T-helper 17 cell (primary cell): ENCODE measurements at places on chromosomes 11 and 22.

DNA sequence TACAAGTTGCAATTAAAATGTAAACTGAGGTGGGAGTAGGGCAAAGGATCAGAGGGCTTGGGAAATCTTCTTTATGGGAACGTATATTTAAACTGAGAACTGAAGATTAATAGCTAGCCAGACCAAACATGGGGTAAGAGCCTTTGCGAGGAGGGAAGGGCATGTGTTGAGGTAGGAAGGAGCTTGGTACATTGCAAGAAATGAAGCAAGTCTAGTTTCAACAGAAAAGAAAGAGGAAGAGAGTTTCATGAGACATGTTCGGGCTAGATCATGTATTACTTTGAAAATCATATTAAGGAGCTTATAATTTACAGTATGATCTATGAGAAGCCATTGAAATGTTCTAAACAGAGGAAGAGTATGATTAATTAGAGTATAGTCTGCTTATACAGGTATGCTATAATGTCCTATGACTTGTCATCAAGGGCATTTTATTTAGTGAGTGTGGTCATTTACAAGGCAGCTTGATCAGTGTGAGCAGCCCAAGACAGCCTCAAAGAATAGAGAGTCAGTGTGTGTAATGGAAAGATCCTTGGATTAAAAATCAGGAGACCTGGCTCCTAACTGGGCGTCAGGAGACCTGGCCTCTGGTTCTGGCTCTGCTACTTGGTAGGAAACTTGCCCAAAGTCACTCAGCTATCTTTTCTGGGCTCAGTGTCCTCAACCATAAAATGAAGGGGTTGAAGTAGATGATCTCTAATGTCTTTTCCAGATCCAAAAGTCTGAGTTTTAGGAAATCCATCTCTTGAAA, 10.9 kb downstream of the GAS2 start:
- DNase-seq: no peak

DNA sequence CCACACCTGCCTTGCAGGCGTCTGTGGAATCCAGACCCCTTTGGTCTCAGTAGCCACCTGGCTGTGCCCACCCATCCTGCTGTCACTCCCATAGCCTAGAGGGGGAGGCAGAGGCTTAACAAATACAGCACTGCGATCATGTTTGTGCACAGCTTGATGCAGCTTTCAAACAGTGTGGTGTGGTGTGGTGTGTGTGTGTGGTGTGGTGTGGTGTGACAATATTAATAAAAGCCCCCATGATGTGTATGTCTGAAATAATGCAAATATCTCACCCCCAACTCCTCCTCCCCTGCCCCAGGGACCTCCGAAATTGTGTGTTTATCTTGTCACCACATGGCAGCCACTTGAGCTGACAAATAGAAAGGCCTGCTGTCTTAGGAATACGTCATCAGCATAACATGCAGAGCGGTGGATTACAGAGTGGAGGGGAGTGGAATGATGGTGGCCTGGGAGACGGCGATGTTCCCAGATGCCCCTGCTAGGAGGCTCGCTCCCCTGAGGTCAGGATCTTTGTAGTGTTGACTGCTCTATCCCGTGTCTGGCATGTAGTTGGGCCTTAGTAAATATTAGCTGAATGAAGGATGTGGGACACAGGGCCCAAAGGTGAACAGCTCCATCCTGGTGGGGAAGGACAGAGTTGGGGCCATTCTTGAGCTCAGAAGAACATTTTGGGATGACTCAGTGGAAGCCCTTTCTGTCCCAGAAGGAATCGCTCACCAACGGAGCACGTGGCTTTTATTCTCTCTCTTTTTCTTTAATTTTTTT, 2.8 kb downstream of the PDXP start:
- no peak for DNase-seq

- DNase-seq: no peak
Observed at GRCh38 chr22:47048123-47049077, 285.9 kb downstream of the TBC1D22A start.

- DNase-seq: no peak
Observed at GRCh38 chr11:92131289-92131865, 93.2 kb upstream of the FAT3 start.

- DNase-seq: no peak
Observed at GRCh38 chr11:41786087-41786486, 326.6 kb upstream of the LRRC4C start.

GRCh38 chr11:71223671-71224660, 28.4 kb downstream of the SHANK2 start:
- DNase-seq: no peak

DNA sequence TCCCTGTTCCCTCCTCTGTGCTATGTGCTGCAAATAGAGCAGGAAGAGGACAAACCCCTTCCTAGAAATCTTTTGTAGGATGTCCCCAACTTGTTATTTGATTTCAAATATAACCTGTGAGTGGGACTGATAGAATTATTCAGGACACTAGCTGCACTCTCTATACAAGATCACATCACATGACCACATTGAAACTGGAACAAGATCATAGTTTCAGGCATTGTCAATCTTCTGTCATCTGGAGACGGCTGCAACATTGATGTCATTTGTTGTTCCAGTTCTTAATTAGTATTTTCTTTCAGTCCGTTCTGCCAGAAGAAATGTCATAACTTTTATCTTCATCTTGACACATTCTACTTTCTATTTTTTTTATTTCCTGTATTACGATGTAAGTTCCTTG, 89.3 kb downstream of the GRIA4 start:
- no peak for DNase-seq

- no peak for DNase-seq
Observed at GRCh38 chr22:21014726-21015465, at the start of gene P2RX6. Gene P2RX6 (plus strand): TSS chr22:21015165. CDS start chr22:21015175, 10 bp downstream.
